Fibroblast of the aortic adventitia (primary cell): ENCODE measurements at places on chromosomes 7 and 10. TPM values are rescaled to one million over a fixed set of nuclear protein-coding genes. Genes with fewer than 3 reads are reported as not detected.

Gene GALNT17
- total RNA-seq, result 0.18 TPM in 1 of 2 replicates, not detected in the other

Gene PRKG1
- total RNA-seq, result 45.6 and 60.2 TPM in 2 replicates

Gene BAIAP2L1
- 1.1 and 2.8 TPM in 2 replicates for total RNA-seq

Gene MKX
- 0.25 and 0.27 TPM in 2 replicates for total RNA-seq

Gene APBB1IP
- 2.9 and 5.9 TPM in 2 replicates for total RNA-seq

Gene NT5C2
- 95.2 and 122 TPM in 2 replicates for total RNA-seq

Gene MYPN
- 0.08 and 1.7 TPM in 2 replicates for total RNA-seq

Gene GIMAP7
- not detected in 2 replicates for total RNA-seq

Gene OR6B1
- total RNA-seq, result not detected in 2 replicates

Gene CABCOCO1
- total RNA-seq, result 3.4 and 6.2 TPM in 2 replicates

Gene RNF32
- 0.54 and 1.9 TPM in 2 replicates for total RNA-seq

Gene GPR15LG
- not detected in 2 replicates for total RNA-seq

Gene RELN
- 7.5 and 88.7 TPM in 2 replicates for total RNA-seq

Gene THSD7A
- 0.49 and 2.5 TPM in 2 replicates for total RNA-seq

Gene GIMAP8
- total RNA-seq, result 0.09 and 0.16 TPM in 2 replicates

Gene SLC12A9
- total RNA-seq, result 13.9 and 14.3 TPM in 2 replicates
